Activated T-helper 2 cell treated with anti-CD3 and anti-CD28 coated beads, Interferon-gamma antibody, Interleukin-2, Interleukin-4, amounts not matched to agents 10 μg/mL and 5 μg/mL and 100 μg/mL, durations not matched to agents 14 hours and 24 hours and 36 hours (primary cell): ENCODE measurements at places on chromosomes 13 and 19. TPM values are rescaled to one million over a fixed set of nuclear protein-coding genes. Genes with fewer than 3 reads are reported as not detected.

The PNMA8B gene
- total RNA-seq: not detected in 2 replicates

The MAMSTR gene
- 1.2 and 1.3 TPM in 2 replicates for total RNA-seq

The C19orf18 gene
- total RNA-seq: 0.21 TPM in 1 of 2 replicates, not detected in the other

The PRR36 gene
- total RNA-seq: 0.05 TPM in 1 of 2 replicates, not detected in the other

The METTL21C gene
- not detected in 2 replicates for total RNA-seq

The HNRNPM gene
- total RNA-seq: 336 and 347 TPM in 2 replicates

The TPTE2 gene
- not detected in 2 replicates for total RNA-seq

The WASF3 gene
- total RNA-seq: 0.25 and 0.57 TPM in 2 replicates

The CEACAM8 gene
- not detected in 2 replicates for total RNA-seq

The RUBCNL gene
- 0.76 and 1.1 TPM in 2 replicates for total RNA-seq

The KIR3DL1 gene
- not detected in 2 replicates for total RNA-seq

The CNN1 gene
- not detected in 2 replicates for total RNA-seq

The MAST1 gene
- 5.2 and 6.5 TPM in 2 replicates for total RNA-seq

The ASF1B gene
- total RNA-seq: 83.4 and 88.9 TPM in 2 replicates

The ZNF726 gene
- total RNA-seq: 10.3 and 11.6 TPM in 2 replicates

The RNF225 gene
- total RNA-seq: 0.57 and 0.91 TPM in 2 replicates

The ERICH4 gene
- total RNA-seq: not detected in 2 replicates

The LHB gene
- total RNA-seq: 0.41 TPM in 1 of 2 replicates, not detected in the other

The ETV2 gene
- total RNA-seq: 1.0 and 1.6 TPM in 2 replicates

The ZNF431 gene
- total RNA-seq: 15.6 and 16.0 TPM in 2 replicates

The DCLK1 gene
- not detected in 2 replicates for total RNA-seq

The SYDE1 gene
- 1.9 and 2.5 TPM in 2 replicates for total RNA-seq

The ERFL gene
- total RNA-seq: 2.1 and 2.3 TPM in 2 replicates

The ADAT3 gene
- total RNA-seq: 9.1 and 9.9 TPM in 2 replicates
